ENCODE measurements at places on chromosomes 7 and 10. TPM values are rescaled to one million over a fixed set of nuclear protein-coding genes. Genes with fewer than 3 reads are reported as not detected.

DNA sequence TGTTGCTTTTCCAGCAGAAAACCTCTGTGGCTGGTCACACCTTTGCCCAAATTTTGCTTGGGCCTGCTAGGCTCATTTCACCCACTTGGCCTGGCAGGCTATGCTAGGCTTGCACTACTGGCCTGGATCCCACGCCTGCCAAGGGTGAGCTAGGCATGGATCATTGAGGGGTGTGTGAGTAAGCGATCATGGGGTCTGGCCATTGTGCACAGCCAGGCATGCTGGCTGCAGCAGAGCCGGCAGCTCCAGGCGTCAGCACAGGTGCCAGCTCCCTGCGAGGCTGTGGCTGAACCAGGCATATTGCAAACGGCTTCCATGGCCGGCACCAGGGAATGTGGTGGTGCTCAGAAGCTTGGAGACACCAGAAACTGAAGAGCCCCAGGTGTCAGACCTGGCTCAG is 19.2 kb downstream of the CFAP70 start:
- no peak for DNase-seq
- no peak overlapping the region for H3K4me3 ChIP-seq
- H3K36me3 ChIP-seq: no peaks in the 10 kb centered on the region
- no peak overlapping the region for H3K27ac ChIP-seq
- no peaks in the 10 kb centered on the region for H3K4me1 ChIP-seq
- H3K27me3 ChIP-seq: no peaks in the 10 kb centered on the region

DNA sequence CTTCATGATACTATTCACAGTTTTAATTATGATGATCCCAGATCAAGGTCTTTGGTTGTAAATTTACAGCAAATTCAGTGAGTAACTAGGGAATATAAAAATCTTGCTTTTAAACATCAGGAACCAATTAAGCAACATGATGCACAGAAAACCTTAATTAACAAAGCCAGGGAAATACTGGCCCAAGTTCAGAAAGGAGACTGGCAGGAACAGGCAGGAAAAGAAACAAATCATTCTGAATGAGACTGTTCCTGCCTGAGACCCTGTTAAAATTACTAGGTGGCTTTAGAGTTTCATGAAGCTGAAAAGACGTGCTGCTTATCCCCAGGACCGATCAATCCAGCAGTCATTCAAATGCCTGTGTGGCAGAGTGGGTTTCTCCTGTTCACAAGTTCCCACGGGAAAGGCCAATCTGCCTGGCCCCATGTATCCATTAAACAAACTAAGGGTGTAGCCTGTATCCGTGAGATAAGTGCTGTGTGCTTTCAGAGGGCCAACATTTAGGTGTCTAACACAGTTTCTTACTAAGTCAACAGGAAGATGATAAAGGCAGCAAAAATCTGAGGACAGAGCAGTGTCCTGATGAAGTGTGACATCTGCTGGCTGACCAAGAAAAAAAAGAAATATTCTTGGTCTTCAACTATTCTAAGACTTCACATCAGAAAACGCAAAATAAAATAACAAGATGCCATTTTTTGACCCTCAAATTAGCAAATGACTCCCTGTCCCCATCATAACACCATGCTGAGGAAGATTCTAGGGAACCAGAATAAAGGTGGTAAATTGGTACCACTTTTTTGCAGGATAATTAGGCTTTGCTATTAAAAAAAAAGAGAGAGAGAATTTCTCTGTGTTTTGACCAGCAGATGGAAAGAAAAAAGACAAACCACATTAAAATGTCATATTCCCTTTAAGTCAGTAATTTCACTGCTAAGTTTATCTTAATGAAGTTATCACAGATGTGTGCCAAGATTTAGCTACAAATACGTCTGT is 34.2 kb downstream of the PUS7 start:
- no peaks in the 10 kb centered on the region for H3K36me3 ChIP-seq
- H3K27ac ChIP-seq: no peak overlapping the region
- no peak for DNase-seq
- no peaks in the 10 kb centered on the region for H3K4me1 ChIP-seq
- no peak overlapping the region for H3K4me3 ChIP-seq
- H3K27me3 ChIP-seq: no peaks in the 10 kb centered on the region

DNA sequence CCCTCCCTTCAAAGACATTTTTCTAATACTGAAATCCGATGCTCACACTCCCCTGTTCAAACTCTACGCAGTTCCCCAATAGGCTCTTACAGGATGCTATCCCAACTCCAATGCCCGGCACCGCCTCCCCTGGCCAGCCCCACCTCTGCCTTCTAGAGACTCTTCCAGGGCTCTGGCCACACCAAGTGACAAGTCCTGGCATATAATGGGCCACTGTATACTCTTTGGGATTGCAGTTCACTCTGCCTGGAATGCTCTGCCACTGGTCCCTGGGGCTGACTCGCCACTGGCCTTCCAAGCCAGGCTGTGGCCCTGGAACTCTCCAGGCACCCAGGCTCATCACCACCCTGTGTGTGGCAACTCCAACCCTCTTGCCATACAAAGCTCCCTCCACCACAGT is 3.1 kb upstream of the BRI3 start:
- DNase-seq: no peak
- peaks cover 21% of the 10 kb centered on the region for H3K4me1 ChIP-seq
- H3K4me3 ChIP-seq: no peak overlapping the region
- no peaks in the 10 kb centered on the region for H3K36me3 ChIP-seq

GRCh38 chr7:32214913-32215312 is 144.7 kb upstream of the PDE1C start:
- no peak overlapping the region for H3K4me3 ChIP-seq
- peaks cover 4% of the 10 kb centered on the region for H3K27me3 ChIP-seq
- no peak for DNase-seq
- no peaks in the 10 kb centered on the region for H3K4me1 ChIP-seq
- H3K36me3 ChIP-seq: no peaks in the 10 kb centered on the region

- no peak overlapping the region for H3K4me3 ChIP-seq
- H3K4me1 ChIP-seq: peaks cover 14% of the 10 kb centered on the region
- no peaks in the 10 kb centered on the region for H3K36me3 ChIP-seq
These were observed 13.6 kb downstream of the TTYH3 start for GRCh38 chr7:2645274-2645868.

GRCh38 chr7:149869291-149869650 is 4.5 kb upstream of the ATP6V0E2 start:
- peak overlapping the region; percentile 34 for H3K4me3 ChIP-seq
- peaks cover 90% of the 10 kb centered on the region for H3K4me1 ChIP-seq
- H3K27ac ChIP-seq: peak overlapping the region; percentile 70
- no peak for DNase-seq

- H3K27me3 ChIP-seq: no peaks in the 10 kb centered on the region
- peaks cover 25% of the 10 kb centered on the region for H3K4me1 ChIP-seq
- H3K27ac ChIP-seq: no peak overlapping the region
- no peaks in the 10 kb centered on the region for H3K36me3 ChIP-seq
These were observed 124.2 kb upstream of the SEM1 start for GRCh38 chr7:96833676-96834453.

DNA sequence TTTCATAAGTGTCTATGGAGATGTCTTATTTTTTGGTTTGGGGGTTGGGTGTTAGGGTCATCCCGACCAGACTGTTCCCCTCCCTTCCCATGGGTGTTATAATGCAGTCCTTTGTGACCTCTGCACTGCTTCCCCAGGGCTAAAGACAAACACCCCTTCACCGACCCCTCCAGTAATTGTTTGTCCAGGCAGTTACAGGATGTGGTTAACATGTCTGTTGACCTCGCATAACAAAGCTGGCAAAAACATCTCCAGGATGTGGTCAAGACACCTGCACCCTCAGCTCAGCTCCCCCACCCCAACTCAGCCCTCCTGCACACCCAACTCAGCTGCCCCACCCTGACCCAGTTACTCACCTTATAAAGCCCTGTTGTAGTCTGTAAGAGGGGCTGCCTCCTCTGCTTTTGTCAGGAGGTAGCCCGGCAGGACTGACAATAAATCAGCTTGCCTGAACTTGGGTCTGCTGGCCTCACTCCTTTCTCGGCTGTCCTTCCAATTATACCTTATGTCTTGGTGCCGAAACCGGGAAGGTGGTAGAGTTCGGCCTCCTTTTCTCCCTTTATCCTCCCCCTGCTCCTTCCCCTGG is 102.2 kb downstream of the ZNF92 start:
- peak; percentile 42 for DNase-seq
- no peak overlapping the region for H3K4me3 ChIP-seq
- H3K27me3 ChIP-seq: no peaks in the 10 kb centered on the region
- peaks cover 52% of the 10 kb centered on the region for H3K4me1 ChIP-seq
- H3K27ac ChIP-seq: no peak overlapping the region
- H3K36me3 ChIP-seq: no peaks in the 10 kb centered on the region

DNA sequence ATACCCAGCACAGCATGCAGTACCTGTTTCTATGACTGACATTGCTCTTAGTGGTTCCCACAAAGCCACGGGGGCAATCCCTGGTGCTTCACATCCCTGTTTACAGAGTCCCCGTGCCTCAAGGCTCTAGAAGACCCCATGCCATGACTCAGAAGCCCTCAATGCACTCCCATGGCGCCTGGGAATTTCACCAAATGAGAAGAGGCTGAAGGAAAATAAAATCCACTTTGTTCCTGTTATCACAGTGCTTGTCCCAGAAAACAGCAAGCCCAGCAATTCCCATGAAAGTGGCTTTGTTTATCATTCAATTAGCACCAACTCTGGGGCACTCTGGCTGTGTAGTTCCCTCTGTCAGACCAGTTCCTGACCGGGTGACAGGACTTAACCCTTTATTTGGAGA is 268.3 kb downstream of the TNS3 start:
- H3K36me3 ChIP-seq: no peaks in the 10 kb centered on the region
- no peak overlapping the region for H3K27ac ChIP-seq
- no peaks in the 10 kb centered on the region for H3K4me1 ChIP-seq

DNA sequence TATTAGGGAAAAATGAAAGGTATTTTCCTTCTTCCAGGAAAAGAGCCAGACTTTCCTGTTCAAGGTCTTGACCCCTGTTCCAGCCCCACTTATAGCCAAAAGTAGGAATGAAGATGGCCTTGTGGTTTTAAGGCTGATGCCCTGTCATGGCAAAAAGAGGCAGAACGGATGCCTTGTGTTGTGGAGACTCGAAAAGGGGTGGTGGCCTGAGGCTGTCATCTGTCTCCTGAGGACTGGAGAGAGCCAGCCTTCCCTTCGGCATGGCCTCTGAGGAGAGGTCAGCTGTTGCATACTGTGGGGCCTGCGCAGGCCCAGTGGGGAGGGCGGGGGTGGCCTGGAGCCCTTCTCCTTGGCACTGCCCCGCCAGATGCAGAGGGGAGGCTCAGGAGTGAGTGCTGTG is 166.0 kb upstream of the EEPD1 start:
- H3K4me1 ChIP-seq: no peaks in the 10 kb centered on the region
- no peaks in the 10 kb centered on the region for H3K27me3 ChIP-seq
- H3K36me3 ChIP-seq: no peaks in the 10 kb centered on the region
- no peak overlapping the region for H3K27ac ChIP-seq

- peaks cover 41% of the 10 kb centered on the region for H3K4me1 ChIP-seq
- H3K36me3 ChIP-seq: no peaks in the 10 kb centered on the region
- no peak for DNase-seq
- H3K4me3 ChIP-seq: no peak overlapping the region
- H3K27me3 ChIP-seq: peaks cover 74% of the 10 kb centered on the region
These were observed 2.5 kb downstream of the HOXA13 start for GRCh38 chr7:27197137-27198042.

DNA sequence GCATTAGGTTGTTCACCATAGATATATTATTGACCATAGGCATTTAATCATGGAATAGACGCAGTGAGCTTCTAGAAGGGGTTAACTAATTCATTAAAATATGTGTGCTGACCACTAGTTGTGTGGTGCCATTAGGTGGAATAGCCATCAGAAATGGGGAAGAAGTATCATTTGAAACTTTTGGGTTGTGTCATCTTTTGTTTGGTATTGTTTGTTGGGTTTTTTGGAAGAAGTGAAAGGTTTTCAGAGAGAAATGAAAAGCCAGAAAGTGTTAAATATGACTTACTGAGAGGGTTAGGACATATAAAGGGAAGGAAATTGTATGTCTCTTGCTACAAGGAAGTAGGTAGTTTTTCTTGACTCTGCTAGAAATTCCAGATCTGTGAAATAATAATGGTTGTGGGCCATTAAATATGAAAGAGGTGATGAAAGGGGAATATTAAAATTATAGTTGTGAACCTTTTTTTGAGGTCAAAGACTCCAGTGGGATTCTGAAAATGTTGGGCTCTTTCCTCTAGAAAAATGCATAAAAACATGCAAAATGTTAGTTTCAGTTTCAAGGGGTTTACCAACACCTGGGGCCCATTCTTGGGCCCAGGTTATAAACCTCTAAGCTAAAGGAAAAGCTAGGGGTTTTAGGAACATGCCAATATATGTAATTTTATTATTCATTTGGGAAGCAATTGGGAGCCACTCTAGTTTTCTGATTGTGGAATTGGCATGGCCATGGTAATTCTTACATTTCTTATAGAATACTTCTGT is 348.5 kb downstream of the BBS9 start:
- H3K27ac ChIP-seq: no peak overlapping the region
- H3K36me3 ChIP-seq: no peaks in the 10 kb centered on the region
- no peaks in the 10 kb centered on the region for H3K27me3 ChIP-seq

GRCh38 chr7:99195867-99196266 is 12.0 kb downstream of the KPNA7 start:
- H3K27me3 ChIP-seq: no peaks in the 10 kb centered on the region
- no peaks in the 10 kb centered on the region for H3K4me1 ChIP-seq
- H3K4me3 ChIP-seq: no peak overlapping the region
- no peak overlapping the region for H3K27ac ChIP-seq

- H3K4me1 ChIP-seq: no peaks in the 10 kb centered on the region
- H3K27ac ChIP-seq: no peak overlapping the region
- DNase-seq: no peak
- H3K27me3 ChIP-seq: no peaks in the 10 kb centered on the region
These were observed 9.5 kb upstream of the AUTS2 start for GRCh38 chr7:69588773-69589172.

DNA sequence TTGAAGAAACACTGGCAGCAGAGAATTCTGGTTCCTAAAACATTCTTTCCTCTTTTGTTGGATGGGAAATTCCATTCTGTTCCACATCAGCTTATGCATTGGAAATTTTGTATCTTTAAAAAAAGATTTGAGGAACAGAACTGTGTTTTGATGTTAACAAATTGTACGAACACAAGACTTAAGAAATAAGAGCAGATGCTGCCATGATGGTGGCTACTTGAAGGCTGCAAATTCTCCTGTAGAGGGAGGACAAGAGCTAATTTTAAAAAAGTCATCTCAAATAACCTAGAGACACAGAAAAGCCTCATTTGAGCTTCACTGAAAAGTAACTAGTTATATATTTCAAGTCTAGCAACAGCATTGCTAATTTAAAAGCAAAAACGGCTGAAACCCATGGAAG is 29.8 kb downstream of the NDUFB2 start:
- no peak for DNase-seq
- H3K27me3 ChIP-seq: no peaks in the 10 kb centered on the region
- peaks cover 4% of the 10 kb centered on the region for H3K36me3 ChIP-seq

- H3K36me3 ChIP-seq: peaks cover 33% of the 10 kb centered on the region
- H3K4me3 ChIP-seq: no peak overlapping the region
- DNase-seq: no peak
- H3K27me3 ChIP-seq: no peaks in the 10 kb centered on the region
- H3K27ac ChIP-seq: no peak overlapping the region
These were observed 108.9 kb downstream of the UPF2 start for GRCh38 chr10:11933577-11934223.

LOXL4 gene
- not detected for total RNA-seq

WIPF3 gene
- total RNA-seq: not detected

TMEM273 gene
- total RNA-seq: 27.7 TPM

TMEM196 gene
- total RNA-seq: not detected

TSPAN13 gene
- not detected for total RNA-seq

TBXAS1 gene
- 16.6 TPM for total RNA-seq

TRIL gene
- not detected for total RNA-seq

TLX1 gene
- total RNA-seq: not detected

MSMB gene
- total RNA-seq: not detected

HOXA2 gene
- not detected for total RNA-seq

OR6B1 gene
- not detected for total RNA-seq

ITGA8 gene
- total RNA-seq: not detected

NEUROG3 gene
- total RNA-seq: not detected
